ENCODE measurements at places on chromosomes 1 and 21.

GRCh38 chr1:176102768-176103350 lies 104.2 kb downstream of the COP1 start:
- DNase-seq, result no peak

DNA sequence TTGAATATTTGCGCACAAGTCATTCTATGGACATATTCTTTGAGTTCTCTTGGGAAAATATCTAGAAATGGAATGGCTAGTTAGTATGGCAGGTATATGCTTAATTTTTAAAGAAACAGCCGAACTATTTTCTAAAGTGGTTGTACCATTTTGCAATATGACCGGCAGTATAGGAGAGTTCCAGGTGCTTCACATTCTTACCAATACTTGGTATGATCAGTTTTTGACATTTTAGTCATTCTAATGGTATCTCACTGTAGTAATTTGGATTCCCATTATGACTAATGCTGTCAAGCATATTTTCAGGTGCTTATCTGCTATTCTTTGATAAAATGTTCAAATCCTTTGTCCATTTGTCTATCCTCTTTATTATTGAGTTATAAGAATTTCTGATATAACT lies 20.6 kb downstream of the ATPAF1 start:
- no peak for DNase-seq

- DNase-seq, result no peak
These were observed 14.7 kb downstream of the CTTNBP2NL start for GRCh38 chr1:112410673-112411072.

DNA sequence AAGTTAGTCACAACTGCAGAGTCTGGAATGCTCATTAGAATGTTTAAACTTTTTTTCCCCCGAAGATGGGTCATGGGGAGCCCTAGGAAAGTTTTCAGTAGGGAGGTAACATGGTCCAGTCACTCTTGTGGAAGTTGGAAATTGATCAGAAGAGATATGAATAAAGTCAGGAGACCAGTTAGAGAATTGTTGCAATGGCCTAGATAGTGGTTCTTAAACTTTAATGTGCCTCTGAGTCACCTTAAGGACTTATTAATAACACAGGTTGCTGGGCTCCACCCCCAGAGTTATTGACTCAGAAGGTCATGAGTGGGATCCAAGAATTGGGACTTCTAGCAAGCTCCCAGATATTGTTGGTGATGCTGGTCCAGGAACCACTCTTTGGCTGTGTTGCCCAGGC lies 3.2 kb upstream of the TFAP2E start:
- DNase-seq, result no peak

GRCh38 chr1:58887059-58887458 lies 103.2 kb upstream of the JUN start:
- DNase-seq, result no peak

GRCh38 chr1:203937678-203938330 lies 76.4 kb downstream of the SNRPE start:
- DNase-seq, result no peak
